ENCODE measurements at places on chromosomes 11 and 22. TPM values are rescaled to one million over a fixed set of nuclear protein-coding genes. Genes with fewer than 3 reads are reported as not detected.

Gene PKNOX2
- total RNA-seq, result 10.4 TPM

Gene MUC2
- total RNA-seq, result not detected

Gene ASCL2
- not detected for total RNA-seq

Gene BEST1
- 3.1 TPM for total RNA-seq

Gene KCNJ1
- not detected for total RNA-seq

Gene ADAMTS8
- total RNA-seq, result 0.07 TPM

Gene TESMIN
- total RNA-seq, result 0.10 TPM
